ENCODE measurements at places on chromosomes 13 and 19.

DNA sequence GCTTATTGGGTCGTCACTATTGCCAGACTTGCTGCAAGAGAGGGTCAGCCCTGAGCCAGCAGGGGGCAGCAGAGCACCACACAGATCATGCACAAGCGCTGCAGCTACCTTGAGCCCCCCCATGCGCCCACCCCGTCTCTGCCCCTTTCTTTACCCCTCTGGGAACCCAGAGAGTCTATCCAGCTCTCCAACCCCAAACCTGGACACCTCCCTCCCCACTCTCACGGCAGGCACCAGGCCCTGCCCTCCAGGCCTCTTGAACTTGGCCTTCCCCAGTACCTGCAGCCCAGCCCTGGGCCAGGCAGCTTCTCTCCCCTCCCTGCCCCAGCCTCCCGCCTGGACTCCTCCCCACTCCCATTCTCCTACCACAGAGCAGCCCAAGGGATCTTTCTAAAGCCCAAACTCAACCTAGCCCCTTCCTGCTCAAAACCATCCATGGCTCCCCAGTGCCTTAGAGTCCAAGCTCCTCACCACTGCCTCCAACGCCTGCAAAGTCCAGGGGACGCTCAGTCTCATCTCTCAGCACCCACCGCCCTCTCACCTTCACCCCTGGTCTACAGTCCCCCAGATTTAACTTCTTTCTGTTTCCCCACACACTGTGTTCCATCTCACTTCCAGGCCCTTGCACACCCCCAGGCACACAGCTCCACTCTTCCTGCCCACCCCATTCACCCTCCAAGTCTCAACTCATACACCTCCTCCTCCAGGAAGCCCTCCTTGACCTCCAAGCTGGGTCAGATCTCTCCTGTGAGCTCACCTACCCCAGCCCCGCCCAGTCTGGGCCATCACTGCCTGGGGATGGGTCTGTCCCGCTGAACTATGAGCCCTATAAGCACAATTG, 9.4 kb upstream of the CEACAM16 start:
- DNase-seq: peak; percentile 86

DNA sequence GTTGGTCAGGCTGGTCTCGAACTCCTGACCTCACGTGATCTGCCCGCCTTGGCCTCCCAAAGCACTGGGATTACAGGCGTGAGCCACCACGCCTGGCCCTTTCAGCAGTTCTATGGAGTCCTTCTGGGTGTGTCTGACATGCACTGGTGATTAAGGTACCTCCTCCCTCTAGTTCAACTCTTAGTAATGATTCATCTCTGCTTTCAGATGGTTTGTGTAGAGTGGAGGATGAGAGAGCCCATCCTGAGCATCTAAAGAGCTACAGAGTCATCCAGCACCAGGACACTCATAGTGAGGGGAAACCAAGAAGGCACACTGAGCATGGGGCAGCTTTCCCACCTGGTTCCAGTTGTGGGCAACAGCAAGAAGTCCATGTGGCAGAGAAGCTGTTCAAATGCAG, 8.2 kb downstream of the ZNF584 start:
- DNase-seq: no peak

DNA sequence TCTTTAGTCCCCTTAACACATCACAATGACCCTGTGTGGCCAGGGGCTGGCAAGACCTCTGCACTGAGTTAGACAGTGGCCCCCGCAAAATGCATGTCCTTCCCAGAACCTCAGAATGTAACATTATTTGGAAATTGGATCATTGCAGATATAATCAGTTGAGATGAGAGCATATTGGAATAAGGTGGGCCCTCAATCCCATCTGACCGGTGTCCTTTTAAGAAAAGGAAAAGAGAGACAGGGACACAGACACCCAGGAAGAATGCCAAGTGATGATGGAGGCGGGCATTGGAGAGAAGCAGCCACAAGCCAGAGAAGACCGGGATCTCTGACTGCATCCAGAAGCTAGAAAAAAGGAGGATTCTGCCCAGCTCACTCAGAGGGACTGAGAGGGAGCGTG, 1.8 kb downstream of the FAM187B start:
- no peak for DNase-seq

DNA sequence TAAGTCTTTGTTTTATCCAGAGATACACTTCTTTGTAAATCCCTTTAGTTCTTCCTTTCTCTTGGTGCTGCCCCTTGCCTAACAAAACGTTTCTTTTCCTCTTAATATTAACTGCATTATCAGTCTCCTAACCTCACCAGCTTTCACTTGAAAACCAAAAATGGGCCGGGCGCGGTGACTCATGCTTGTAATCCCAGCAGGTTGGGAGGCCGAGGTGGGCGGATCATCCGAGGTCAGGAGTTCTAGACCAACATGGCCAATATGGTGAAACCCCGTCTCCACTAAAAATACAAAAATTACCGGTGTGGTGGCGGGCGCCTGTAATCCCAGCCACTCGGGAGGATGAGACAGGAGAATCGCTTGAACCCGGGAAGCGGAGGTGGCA, 329.8 kb upstream of the MIR17HG start:
- peak; percentile 44 for DNase-seq

GRCh38 chr19:44909775-44910174, 4.2 kb downstream of the APOE start:
- no peak for DNase-seq

GRCh38 chr13:95793781-95794180, 116.8 kb downstream of the DNAJC3 start:
- DNase-seq: no peak

DNA sequence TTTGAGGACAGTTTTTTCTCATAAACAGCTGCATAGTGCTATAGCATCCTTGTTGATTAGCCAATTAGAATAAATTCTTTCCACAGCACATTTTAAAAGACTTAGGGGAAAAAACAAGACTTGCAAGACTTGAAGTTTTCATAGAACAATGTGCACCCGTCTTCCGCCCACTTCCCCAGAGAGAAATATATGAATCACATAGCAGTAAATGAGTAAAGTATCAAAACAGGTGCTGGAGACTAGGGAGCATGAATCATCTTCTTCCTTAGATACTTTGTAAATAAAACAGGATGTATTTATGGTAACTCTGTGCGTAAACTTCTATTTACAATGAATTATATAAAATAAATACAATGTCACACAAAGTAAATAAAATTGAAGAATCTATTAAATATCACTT, 75.1 kb downstream of the COL4A2 start:
- no peak for DNase-seq

DNA sequence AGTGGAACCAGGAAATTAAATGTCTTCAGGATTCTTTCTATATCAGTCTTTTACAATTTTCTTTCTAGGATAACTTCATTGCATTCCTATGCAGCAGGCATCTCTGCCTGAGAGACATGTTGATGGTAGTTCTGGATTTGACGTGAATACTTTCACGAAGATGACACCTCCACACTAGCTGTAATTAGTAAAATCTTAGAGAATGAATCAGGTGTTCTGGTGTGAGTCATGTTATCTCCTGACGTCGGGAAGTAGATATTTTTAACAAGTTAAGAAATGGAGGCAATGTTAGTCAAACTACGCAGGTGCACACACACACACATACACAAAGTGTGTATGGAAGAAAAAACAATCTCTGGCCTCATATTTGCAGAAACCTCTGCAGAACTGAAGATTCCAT, 1661.3 kb upstream of the MIR17HG start:
- no peak for DNase-seq

GRCh38 chr13:24709186-24709913, 29.1 kb downstream of the ATP12A start:
- no peak for DNase-seq

- DNase-seq: no peak
Observed at GRCh38 chr13:79429309-79429708, 23.3 kb upstream of the RBM26 start.

DNA sequence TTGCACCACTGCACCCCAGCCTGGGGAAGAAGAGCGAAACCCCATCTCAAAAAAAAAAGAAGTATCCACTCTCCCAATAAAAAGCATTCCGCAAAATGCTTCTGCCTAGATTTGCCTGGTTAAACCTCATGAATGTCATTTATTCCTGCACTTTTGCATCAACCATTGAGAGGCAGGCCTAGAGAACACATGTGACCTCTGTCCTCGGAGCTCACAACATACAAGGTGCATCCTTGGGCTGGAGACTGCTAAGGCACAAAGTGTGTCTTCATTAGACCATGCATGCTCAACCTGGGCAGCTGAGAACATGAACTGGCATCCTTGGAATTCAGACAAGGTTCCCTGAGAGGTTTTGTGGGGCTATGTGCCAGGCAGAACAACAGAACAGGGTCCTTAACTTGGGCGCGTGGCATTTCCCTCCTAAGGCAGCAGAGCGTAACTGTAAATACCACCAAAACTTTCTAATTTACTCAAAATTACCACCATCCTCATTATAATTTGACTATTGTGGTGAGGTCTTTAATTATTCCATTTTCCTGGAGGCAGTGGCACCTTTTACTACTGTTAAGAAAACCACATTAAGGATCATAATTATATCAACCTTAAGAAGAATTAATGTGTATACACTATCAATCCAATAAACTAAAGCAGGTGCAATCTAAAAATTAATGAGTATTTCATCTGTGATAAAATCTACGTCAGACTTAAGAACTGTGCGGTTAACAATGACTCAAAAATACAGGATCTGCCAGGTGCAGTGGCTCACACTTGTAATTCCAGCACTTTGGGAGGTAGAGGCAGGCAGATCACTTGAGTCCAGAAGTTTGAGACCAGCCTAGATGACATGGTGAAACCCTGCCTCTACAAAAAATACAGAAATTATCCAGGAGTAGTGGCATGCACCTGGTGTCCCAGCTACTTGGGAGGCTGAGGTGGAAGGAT, 13.8 kb downstream of the RCBTB1 start:
- no peak for DNase-seq

GRCh38 chr19:11064831-11065303, 24.4 kb upstream of the LDLR start:
- DNase-seq: no peak

GRCh38 chr13:84237143-84237542, 354.9 kb upstream of the SLITRK1 start:
- no peak for DNase-seq

- DNase-seq: no peak
Observed at GRCh38 chr19:35061583-35062373, 20.3 kb downstream of the HPN start.

GRCh38 chr19:40150170-40150569, 41.1 kb upstream of the MAP3K10 start:
- DNase-seq: no peak

GRCh38 chr13:59883885-59884284, 279.8 kb downstream of the DIAPH3 start:
- no peak for DNase-seq

DNA sequence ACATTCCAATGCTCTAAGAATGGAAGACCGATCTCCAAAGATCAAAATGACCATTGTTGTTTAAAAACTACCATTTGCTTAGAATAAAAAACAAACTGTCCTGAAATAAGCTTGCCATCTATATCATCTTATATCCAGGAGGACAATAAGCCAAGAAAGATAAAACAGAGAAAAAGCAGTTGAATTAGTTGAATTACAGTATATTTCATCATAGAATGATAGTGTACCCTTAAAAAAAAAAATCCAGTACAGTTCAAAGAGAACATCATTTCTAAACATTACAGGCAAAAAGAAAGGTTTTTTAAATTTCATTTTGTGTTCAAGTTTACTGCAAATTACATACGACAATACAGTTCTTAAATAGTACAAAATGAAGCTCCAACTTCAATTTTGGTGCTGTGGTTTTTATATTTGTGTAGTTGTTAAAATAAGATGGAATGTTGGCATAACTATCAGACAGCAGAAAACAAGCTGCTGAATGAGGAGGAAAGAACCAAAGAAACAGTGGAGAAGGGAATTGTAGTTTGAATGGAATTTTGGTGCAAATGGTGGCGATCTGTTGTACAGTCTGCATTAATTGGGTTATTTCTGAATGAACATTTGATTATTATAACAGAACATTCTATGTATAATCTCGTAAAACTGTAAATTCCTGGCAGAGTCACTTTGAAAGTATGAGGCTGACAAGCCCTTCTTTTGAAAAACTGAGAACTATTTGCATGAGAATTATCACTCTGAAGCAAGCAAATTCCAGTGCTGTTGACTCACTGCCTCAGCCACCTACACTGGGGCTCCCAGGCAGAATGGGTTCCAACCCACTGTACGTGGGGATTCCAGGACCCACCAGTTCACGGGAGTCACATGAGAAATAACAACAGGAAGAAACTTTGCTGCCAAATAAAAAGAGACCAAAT, 37.7 kb downstream of the LHFPL6 start:
- peak; percentile 70 for DNase-seq

DNA sequence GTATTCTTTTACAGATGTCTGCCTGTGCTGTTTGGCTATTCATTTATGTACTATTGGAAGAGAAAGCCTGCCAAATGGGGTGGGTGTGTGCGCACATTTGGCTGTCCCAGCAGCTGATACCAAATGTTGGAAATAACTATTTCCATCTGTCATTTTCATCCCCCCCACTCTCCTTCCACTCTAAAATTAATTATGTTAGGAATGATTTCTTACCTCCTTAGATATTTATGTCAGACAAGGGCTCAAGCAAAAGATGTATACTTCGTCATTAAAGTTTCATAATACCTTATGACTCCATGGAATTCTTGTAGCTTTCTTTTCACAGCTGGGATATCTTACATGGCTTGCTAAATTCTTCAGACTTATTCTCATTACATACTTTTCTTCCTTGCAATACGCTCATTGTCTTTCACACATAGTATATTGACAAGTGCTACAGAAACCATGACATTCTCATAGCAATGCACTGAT, 18.6 kb downstream of the ITM2B start:
- no peak for DNase-seq

DNA sequence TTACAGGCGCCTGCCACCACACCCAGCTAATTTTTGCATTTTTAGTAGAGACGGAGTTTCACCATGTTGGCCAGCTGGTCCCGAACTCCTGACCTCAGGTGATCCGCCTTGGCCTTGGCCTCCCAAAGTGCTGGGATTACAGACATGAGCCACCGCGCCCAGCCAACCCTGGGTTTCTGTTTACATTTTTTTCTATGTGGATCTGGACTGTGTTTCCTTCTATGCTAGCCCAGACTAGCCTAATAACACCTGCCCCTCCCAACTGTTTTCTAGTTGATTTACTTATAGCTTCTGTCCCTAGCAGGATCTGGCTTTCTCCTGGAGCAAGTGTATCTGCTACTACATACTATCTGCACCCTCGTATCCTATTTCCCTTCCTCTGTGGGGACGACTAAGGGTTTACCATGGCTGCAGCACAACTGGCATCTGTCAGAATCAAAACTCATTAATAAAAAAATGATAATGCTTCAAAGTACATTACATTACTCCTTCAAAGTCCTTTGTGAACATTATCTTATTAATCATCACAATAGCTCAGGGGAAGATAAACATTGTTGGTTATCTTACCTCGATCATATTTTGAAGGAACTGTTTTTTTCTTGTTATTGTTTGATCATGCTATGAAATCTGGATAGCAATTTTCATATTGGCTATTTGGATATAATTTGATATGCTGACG, 228.3 kb downstream of the KLF5 start:
- no peak for DNase-seq

All from H9 (cell line).